ENCODE measurements at places on chromosomes 11 and 22.

DNA sequence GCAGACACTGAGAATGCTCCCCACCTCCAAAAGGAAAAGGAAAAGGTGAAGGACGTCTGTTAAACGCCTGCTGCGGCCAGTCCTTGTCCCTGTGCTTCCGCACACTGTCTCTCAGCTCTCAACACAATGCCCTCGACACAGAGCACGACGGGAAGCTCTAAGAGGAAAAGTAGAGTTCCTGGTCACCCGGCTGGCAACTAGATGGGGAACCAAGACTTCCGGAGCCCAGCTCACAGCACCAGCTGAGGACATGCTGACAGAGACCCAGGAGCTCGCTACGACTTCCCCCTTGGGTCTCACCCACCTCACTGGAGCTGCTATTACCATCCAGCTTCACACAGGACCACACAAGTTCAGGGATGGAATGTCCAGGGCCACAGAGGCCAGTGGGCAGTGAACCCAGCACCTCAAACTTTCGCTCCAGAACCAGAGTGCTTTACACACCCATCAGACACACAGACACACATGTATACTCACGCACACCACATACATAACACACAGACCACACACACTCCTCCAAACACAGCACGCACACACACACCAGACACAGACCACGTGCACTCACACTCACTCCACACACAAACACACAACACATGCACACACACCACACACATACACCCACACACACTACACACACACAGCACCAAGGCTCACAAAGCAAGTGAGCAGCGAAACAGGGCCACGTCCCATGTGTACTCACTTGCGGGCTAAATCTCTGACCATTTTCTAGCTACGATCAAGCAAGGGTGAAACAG, 9.6 kb downstream of the SULT4A1 start:
- no peak for DNase-seq

DNA sequence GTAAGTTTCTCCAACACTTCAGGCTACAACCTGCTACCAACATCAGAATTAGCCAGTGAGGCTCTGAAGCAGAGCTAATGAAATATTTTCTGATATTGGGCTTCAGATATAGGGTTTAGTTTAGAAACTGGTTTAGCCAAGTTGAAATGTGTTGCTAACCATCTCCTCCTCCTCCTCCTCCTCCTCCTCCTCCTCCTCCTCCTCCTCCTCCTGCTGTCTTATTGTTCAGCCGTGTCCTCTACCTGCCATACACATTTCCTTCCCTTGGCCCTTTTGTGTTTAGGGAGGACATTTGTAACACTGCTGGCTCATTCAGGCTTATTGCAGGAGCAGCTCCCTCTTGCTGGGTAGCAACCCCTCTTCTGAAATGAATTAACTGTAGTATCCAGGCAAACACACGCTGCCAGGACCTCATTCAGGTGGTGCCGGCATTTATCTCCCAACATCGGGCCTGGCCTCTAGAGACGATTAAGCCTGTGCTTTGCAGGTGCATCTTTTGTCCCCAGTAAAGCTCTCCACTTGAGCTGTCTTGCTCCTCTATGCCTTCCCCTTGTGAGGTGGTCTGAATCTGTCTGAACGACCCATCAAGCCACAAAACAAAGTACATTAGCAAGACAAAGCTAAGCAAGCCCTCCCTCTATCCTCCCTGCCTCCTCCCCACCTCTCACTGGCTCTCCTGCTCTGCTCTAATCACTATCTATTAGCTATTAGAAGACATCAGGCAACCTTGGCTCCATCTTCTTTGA, 82.9 kb downstream of the KCNJ1 start:
- no peak for DNase-seq

DNA sequence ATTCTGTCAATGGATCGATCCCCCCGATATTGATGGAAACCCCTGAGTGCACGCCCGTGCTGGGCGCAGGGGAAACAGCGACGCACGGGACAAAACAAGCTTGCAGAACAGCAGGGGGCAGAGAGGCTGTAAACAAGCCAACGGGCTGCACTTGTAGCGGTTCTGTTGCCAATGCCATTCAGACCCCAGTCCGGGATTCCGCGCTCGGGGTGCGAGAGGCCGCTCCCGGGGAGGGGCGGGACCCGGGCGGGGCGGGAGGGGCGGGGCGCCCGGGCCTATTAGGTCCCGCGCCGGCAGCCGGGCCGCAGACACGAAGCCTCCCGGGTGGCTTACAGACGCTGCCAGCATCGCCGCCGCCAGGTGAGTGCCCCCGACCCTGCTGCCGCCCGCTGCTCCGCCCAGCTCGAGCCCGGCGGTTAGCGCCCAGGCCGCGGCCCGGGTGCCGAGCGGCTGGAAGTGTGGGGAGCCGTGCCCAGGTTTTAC, at the start of gene BIK:
BIK (plus strand) TSS at position 307 of the 483 bp plus-strand sequence. CDS start 13,273 bp downstream, outside the sequence.
- peak; percentile 51 for DNase-seq

DNA sequence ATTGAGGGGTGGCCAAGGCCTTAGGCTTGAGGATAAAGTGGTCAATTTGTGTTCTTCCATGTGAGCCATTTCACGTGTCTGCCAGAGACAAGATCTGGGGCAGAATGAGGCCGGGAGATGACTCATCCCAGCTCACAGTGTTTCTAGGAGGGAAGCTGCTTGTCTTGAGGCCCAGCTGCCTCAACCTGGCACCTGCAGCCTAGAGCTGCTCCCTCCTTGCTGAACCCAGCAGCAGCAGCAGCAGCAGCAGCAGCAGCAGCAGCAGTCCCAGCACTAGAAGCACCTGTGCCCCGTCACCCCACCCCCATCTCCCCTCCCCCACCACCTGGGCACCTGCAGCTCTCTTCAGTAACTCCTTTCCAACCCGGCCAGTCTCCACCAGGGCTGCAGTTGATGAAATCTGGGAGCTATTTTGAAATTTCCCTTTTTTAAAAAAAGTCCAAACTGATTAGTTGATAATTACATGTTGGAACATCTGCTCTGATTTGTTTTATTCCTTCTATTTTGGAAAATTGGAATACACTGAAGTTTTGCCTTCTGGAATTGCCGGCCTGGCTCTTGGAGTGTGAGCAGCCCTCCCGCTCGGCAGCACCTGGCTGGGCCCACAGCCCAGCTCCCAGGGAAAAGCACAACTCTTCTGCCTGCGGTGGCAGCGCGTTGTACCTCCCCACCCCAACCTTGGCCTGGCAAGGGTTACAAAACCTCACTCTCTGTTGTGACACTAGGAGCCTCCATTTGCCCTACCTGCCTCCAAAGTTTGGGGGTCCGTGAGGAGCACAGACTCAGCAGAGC, 143.5 kb downstream of the NXPE2 start:
- DNase-seq = no peak

- no peak for DNase-seq
Measured at GRCh38 chr22:45554861-45555260, 52.2 kb downstream of the FBLN1 start.

- no peak for DNase-seq
Measured at GRCh38 chr11:10631761-10632160, 61.8 kb downstream of the IRAG1 start.

All from CD4-positive, alpha-beta T cell treated with Interferon alpha-2 for 1 hour (primary cell).